ENCODE measurements at places on chromosomes 2 and 18.
A peak's percentile ranks its signal among the peaks of the same experiment; 100 is the strongest.

DNA sequence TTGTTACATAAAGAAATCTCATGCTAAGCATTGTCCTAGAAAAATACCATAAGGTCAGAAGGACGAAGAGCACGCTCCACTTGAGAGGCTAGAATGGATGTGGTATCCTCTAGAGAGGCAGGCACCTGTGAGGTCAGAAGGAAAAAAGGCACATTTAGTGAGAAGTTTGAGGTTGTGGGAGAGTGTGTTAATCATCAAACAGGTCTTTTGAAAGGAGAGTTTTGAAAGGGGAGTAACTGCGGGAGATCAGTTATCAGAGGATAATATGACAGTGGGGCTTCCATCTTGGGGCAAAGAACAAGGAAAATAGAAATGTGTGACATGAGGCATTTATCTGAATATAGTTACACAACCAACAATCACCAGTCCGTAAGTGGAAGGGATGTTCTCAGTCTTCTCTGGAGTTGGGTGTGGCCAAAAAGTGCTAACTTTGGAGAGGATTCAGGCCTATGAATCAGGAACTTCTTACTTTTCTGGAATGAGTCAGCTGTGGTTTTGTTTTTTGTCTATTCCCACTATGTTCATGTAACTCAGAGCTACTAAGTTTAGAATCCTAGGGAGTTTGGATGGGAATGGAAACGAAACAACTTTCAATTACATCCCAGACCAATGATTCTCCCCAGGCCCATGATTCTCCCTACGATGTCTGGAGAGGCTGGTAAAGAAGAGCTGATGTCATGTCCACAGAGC lies 451.4 kb upstream of the ST6GAL2 start:
- no peak for DNase-seq

DNA sequence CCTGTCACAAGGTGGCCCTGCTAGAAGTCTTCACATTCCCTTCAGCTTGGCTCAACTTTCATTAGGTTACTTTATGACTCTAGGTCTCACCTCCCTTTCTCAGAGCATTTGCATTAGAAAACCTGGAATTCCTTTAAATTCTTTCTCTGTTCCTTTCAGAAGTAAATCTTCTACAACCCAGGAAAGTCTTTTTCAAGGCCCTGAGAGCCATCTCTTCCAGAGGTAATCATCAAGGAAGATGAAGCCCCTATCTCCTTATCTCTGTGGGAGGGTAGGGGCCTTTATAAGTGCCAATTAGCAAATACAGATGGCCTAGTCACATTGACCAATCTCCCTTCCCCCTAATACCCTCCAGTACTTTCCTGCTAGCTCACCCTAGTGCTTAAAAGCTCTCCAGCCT lies 848.0 kb upstream of the FAM98A start:
- DNase-seq: no peak

GRCh38 chr2:44950646-44951045 lies 9.1 kb downstream of the SIX3 start:
- DNase-seq: no peak

GRCh38 chr2:199602271-199602895 lies 144.6 kb upstream of the SATB2 start:
- DNase-seq: no peak

DNA sequence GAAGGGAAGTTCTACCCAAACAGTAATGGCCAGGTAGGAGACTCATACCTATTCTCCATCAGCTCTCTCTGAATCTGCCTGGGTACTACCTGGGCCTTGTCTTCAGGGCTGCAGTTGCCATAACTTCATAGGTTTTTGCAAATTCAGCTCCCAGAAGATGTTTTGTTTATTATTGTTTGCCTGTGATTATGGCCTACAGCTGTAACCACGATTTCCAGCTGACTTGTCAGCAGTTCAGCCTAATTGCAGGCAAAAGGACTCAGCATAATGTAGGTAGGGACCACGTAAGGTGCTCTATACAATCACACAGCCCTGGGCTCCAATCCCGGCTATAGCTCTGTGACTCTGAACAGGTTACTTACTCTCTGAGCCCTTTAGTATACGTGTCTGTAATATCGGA lies 187.0 kb upstream of the FN1 start:
- no peak for DNase-seq

DNA sequence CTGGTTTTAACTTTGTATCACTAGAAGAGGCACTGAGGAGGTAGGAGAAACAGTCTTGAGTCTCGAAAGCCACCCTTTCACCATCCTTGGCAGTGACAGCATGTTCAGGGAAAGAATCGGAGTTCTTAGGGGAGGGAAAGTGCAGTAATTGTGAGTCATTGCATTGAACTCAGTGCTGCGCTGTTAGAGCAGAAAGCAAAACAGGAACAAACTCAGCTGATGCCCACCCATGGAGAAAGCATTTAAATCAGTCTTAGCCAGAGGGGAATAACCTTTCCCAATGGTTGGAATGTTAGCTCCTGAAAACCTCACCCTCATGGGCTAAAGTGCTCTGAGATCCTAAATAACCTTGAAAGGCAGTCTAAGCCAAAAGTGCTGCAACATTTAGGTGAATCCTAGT lies 845.6 kb upstream of the CNTNAP5 start:
- no peak for DNase-seq

GRCh38 chr2:230697676-230698075 lies 15.0 kb upstream of the CAB39 start:
- DNase-seq: no peak

GRCh38 chr2:159879051-159879604 lies 81.1 kb upstream of the CD302 start:
- no peak for DNase-seq

DNA sequence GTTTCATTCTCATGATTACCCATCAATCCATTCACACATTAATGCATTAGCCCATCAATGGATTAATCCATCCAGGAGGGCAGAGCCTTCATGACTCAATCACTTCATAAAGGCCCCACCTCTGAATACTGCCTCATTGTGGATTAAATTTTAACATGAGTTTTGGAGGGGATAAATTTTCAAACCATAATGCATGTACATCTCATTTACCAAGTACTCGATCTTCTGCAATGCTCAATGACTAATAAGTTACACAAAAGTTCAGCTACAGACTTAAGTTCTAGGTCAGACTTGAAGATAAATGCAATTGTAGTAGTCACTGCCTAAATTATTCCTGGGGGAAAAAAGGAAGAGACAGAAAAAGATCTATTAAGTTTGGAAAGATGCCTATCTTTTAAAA lies 120.0 kb upstream of the OSR1 start:
- no peak for DNase-seq

- DNase-seq: no peak
Measured at GRCh38 chr2:121638333-121638732, 10.9 kb downstream of the CLASP1 start.

GRCh38 chr2:37323781-37324535 lies 675 bp downstream of the PRKD3 start:
- DNase-seq: peak; percentile 19

GRCh38 chr2:32718752-32719151 lies 90.9 kb downstream of the TTC27 start:
- DNase-seq: no peak

- no peak for DNase-seq
Measured at GRCh38 chr18:51767293-51767692, 569.8 kb upstream of the MEX3C start.

- DNase-seq: no peak
Measured at GRCh38 chr2:109352056-109352897, 223.3 kb downstream of the SH3RF3 start.

GRCh38 chr2:172288603-172289002 lies 138.8 kb upstream of the ITGA6 start:
- no peak for DNase-seq

GRCh38 chr2:27095745-27096651 lies 9.4 kb downstream of the KHK start:
- no peak for DNase-seq

DNA sequence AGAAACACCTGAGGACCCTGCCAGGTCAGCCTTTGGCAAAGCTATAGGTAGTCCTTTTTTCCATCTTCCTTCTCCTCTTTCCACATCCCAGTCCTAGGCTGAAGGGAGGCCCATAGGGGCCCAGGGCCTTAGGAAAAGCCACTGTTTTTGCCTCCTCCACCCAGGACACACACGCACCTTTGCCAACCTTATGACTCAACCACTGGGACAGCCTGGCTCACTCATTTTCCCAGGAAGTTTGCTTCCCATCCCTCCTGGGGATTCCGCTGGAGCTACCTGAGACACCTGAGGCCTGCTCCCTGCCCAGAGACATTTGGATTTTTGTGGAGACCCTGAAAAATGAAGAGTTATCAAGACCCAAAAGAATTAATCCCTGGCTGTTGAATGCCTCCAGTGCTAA lies 273.4 kb upstream of the SIX2 start:
- no peak for DNase-seq

- no peak for DNase-seq
Measured at GRCh38 chr2:240820607-240821428, 799 bp upstream of the KIF1A start.

DNA sequence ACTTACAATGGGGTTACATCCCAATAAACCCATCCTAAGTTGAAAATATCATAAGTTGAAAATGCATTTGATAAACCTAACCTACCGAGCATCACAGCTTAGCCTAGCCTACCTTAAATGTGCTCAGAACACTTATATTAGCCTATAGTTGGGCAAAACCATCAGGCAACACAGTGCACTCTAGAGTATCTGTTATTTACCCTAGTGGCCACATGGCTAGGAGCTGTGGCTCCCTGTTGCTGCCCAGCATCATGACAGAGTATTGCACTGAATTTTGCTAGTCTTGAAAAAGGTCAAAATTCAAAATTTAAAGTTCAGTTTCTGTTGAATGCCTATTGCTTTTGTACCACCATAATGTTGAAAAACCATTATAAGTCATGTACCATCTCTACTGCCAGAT lies 482.7 kb upstream of the ZEB2 start:
- DNase-seq: no peak

- DNase-seq: no peak
Measured at GRCh38 chr2:82795446-82795845, 1663.6 kb downstream of the SUCLG1 start.

DNA sequence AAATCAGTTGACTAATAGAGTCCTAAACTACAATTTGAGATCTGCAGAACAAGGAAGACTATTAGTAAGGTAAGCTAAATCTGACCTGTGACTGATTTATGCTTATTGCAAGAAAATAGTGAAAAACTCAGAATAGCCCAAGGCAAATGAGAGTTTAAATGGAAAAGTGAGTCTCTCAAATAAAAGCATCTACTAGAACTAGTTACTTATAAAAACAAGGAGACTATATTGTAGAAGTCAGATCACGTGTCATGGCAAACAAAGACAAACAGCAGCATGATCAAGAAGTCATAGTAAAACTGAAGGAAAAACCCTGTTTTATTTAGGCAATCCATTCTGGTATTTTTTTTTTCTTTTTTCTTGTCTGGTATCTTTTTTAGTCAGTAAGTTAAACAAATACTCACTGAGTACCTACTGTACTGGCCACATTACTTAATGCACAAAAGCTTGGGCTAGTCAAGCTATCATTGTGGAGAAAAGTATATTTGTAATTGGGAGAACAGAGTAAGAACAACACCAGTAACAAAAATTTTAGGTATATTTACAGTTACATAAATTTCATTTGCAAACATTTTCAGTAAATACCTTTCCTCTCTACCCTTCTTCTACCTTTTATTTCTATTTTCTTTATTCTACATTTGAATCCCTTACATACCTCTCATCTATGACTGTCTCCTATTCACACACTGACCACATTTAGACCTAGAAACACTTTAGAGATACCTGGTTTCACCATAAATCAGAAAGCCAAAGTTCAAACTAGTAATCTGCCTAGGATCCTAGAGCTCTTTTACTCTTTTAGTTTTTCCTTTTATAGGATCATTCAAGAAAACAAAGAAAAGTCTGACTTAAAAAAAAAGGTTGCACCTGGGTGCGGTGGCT lies 23.7 kb downstream of the CCDC88A start:
- no peak for DNase-seq

DNA sequence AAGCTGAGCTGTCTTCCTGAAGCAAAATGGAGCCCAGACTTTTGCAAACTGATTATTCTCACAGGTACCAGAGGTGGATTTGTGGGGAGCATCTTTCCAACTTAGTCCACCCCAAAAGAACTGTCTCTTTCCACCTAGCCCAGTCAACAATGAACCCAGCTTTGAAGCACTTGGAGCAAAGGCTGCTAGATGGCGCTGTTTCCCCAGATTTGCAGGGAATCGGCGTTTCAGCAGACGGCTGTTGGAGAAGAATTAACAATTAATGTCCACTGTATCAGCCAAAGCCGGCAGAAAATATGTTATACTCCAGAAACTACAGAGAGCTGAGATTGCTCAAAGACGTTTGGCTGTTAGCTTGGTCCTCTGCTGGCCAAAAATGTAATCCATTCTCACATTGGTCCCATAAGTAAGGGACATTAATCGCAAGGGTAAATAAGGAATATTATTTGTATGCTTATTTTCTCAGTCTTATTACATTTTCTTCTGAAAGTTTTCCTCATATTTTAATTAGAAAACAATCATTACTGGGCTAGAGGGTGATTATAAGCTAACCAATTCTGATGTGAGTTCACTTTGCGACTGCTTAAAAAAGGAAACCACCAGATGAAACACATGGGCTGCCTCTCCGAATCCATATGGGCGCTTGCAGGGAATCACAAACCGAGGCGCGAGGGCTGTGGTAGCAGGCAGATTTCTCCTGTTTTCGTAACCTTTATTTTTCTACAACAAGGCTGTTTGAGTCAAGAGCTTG lies 423.8 kb upstream of the MEX3C start:
- no peak for DNase-seq

DNA sequence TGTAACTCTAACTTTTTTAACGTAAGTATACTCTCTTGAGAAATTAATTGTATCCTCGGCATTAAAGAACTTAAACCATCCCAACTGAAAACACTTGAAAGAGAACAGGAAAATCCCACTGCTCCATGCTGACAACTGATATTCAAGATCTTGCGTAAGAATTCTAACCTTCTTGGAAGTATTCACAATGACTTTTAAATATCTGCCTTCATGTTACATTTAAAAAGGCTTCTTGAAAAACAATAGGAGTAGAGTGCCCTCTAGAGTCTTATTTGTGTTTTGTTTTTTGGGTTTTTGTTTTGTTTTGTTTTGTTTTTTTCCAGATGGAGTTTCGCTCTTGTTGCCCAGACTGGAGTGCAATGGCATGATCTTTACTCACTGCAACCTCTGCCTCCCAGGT lies 65.4 kb upstream of the DNAJC10 start:
- no peak for DNase-seq

DNA sequence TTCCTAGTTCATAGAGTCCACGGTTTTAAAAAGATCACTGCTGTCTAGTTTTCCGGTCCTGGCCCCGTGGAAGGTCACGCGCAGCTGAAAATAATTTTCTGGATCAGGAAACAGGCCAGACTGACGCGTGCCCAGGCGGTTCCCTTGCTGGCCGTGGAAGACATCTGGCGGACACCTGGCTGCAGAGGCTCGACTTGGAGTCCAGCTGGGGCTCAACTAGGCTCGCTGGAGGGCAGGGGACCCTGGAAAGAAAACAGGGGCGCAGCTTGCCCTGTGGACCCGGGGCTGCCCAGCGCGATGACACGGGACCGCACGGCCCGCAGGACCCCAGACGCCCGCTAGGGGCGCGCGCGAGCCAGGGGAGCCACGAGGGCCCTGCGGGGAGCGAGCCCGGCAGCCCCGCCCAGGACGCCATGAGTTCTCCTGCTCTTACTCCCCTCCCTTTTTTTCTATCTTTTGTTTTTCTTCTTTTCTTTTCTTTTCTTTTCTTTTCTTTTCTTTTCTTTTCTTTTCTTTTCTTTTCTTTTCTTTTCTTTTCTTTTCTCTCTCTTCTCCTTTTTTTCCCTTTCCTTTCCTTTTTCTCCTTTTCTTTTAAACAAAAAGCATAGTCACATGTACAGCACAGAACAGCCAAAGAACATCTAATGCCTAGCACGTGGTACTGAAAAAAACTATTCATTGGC lies 43.2 kb upstream of the UBE2F start:
- DNase-seq: peak; percentile 76

GRCh38 chr18:11762429-11762828 lies 73.4 kb downstream of the GNAL start:
- no peak for DNase-seq

GRCh38 chr18:8754995-8755960 lies 49.9 kb downstream of the MTCL1 start:
- DNase-seq: peak; percentile 7

All from stimulated activated CD8-positive, alpha-beta memory T cell treated with anti-CD3 and anti-CD28 coated beads, Interleukin-4, amount 100 ng/mL, for 24 hours (primary cell).